ENCODE measurements at places on chromosomes 7 and 10.

DNA sequence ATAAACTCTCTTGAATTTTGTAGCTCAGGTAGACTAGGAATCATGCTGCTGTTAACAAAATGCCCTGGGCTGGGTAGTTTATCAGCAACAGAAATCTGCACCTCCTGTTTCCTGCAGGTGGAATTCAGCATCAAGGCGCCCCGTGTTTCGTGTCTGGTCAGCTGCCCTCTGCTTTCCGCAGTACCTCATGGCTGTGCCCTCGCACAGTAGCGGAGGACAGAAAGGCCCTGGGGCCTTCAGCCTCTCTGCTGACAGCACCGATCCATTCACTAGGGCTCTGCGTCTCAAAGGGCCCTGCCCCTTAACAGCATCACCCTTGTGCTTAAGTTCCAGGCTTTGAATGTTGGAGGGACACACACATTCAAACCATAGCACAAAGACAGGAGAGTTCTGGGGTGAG, 90.0 kb downstream of the DYNC2I1 start:
- no peak for DNase-seq

GRCh38 chr10:79245539-79246208, 101.6 kb upstream of the PPIF start:
- DNase-seq, result no peak

GRCh38 chr7:120813546-120814252, 44.2 kb downstream of the TSPAN12 start:
- DNase-seq, result no peak

GRCh38 chr10:103747193-103747865, 108.0 kb downstream of the SH3PXD2A start:
- no peak for DNase-seq

DNA sequence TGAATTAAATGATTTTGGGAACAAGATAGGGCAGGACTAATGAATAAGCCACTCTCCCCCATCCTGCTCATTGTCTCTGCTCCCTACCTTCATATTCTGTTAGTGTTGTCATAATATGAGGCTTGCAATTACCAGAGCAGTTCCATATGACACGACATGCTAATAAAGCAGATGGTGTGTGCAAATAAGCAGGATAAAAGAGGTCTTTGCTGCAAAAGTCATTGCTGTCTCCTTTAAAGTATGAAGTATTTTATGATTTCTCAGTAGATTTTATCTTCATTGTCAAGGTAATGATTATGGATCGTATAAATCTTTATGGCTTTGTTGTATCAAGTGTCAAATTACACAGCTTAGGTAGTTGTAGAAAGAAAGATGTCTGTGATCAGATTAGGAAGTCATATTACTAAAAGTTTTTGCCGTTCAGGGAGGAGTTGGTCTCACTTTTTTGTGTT, 114.8 kb downstream of the SDK1 start:
- DNase-seq, result no peak

DNA sequence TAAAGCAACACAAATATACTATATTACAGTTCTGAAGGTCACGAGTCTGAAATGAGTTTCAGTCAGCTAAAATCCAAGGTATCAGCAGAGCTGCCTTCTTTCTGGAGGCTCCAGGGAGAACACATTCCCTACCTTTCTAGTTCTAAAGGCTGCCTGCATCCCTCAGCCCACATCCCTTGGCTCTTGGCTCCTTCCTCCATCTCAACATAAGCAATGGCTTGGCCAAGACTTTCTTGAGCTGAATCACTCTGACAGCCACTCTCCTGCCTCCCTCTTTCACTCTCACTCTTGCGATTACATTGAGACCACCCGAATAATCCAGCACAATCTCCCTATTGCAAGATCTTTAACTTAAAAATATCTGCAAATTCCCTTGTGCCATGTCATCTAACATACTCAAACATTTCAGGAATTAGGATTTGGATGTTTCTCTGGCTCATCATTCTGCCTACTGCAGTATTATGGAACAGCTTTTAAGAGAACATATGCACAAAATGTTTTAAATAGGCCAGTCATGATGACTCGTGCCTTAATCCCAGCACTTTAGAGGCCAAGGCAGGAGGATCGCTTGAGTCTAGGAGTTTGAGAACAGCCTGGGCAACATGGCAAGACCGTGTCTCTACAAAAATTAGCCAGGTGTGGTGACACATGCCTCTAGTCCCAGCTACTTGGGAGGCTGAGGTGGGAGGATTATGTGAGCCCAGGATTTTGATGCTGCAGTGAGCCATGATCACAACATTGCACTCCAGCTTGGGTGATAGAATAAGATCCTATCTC, 144.2 kb upstream of the VSTM2A start:
- no peak for DNase-seq

- no peak for DNase-seq
These were observed 34.5 kb upstream of the RBM20 start for GRCh38 chr10:110609605-110610004.

- no peak for DNase-seq
These were observed 37.7 kb downstream of the CFAP58 start for GRCh38 chr10:104391150-104391968.

GRCh38 chr7:27944643-27945042, 204.7 kb downstream of the TAX1BP1 start:
- no peak for DNase-seq

DNA sequence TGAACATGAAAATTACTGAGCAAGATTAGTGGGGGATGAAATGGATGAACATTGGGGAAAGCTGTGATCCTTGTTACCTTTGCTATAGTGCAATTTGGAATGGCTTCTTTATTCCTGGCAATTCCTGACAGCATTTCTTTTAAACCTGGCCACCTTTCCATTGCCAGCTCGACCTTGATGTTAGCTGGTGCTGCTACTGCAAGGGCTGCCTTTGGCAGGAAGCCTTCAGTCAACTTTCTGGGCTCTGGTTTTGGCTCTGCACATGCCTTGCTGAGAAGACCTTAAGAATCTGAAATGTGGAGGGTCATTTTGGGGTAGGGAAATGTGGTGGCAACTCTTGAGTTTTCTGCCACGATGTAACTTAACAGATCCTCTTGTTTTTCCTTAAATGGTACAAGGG, 64.7 kb downstream of the KAT6B start:
- DNase-seq, result no peak
